Hair follicular keratinocyte (primary cell): ENCODE measurements at places on chromosomes 2 and 18. TPM values are rescaled to one million over a fixed set of nuclear protein-coding genes. Genes with fewer than 3 reads are reported as not detected.

NXPH2 gene
- total RNA-seq: 0.27 TPM in 1 of 2 replicates, not detected in the other

KRTCAP3 gene
- 29.4 and 52.9 TPM in 2 replicates for total RNA-seq

PJVK gene
- total RNA-seq: 0.53 and 0.62 TPM in 2 replicates

OSR1 gene
- 4.5 and 8.1 TPM in 2 replicates for total RNA-seq

NT5DC4 gene
- total RNA-seq: not detected in 2 replicates

MOGAT1 gene
- total RNA-seq: not detected in 2 replicates

ASXL3 gene
- 0.11 TPM in 1 of 2 replicates, not detected in the other for total RNA-seq

EFR3B gene
- total RNA-seq: 0.55 and 0.61 TPM in 2 replicates
